ENCODE measurements at places on chromosomes 16 and 17.

GRCh38 chr16:62135446-62135845 lies 99.2 kb upstream of the CDH8 start:
- no peak for DNase-seq

DNA sequence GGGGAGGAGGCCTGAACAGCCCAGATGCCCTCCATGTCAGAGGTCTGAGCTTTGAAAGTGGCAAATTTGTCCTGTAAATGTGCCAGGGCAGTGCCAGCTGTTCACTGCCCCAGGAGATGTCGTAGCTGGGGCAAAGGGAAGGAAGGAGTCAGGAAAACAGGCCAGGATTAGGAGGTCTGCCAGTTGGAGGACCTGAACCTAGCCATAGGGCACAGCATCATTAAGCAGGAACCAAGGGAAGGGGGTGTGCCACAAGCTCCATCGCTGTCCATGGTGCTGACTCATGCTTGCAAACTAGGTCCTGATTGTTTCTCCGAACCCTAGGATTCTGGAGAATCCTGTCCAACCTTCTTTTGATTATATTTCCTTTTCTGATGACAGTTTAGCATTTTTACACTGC lies 124.2 kb downstream of the TMEM132E start:
- no peak for DNase-seq

GRCh38 chr17:63395075-63395805 lies 50.9 kb downstream of the CYB561 start:
- DNase-seq = no peak

DNA sequence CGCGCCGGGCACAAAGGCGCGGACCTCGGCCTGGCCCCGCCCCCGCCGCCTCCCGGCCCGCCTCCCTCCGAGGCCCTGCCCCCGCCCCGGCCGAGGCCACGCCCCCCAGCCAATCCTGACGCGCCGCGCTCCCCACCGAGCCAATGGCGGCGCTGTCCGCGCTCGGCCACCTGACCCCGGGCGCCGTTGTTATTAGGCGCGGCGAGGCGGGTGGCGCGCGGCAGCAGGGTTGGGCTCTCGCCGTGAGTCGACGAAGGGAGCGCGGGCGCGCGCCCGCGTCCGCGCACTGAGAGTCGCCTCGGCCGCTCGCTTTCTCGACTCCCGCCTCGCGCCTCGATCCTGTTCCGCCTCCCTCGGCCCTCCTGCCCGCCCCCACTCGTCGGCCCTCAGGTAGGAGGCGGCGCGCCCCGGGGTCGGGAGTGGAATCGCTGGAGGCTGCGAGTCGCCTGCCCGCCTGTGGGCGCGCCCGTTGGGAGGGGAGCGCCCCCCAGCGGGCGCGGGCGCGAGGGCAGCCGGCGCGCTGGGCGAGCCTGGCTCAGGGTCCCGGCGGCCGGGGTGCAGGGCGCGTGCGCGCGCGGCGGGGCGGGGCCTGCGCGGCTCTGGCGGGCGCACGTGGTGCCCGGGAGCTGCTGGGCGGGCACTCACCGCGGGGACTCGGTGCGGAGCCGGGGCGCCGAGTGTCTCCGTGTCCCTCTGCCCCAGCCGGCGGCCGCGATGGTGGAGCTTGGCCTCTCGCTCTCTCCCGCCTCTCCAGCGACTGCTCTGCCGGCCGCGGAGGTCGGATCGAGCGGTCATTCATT lies 405 bp upstream of the CBLN1 start:
- DNase-seq = no peak

DNA sequence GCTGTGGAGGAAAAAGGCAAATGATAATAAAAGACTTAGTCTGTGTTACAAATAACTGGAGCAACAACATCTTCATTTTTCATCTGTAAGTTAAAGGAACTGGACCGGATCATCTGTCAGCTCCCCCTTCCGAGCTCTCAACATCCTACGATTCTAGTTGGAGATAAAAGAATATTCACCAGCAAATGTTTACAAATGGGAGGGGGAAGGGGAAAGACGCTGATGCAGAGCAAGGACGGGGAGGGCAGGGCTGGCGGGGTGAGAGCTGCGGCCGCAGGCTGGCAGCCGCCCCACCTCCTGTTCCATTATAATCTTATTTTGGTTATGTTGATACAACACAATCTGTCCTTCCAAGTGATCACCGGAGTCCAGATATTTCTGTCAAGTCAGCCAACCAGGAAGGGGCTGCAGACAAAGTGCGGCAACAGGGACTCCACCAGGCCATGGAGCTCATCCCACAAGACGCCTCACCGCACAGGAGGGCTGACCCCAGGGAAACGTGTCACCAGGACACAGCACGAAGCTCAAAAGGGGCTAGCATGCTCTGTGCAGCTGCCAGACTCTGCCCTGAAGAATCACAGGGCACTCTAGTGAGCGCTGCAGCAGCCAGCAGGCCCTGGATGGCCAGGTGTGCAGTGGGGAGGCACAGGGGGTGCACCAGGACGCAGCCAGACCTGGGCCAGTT lies 19.7 kb downstream of the FBXO31 start:
- DNase-seq = no peak

DNA sequence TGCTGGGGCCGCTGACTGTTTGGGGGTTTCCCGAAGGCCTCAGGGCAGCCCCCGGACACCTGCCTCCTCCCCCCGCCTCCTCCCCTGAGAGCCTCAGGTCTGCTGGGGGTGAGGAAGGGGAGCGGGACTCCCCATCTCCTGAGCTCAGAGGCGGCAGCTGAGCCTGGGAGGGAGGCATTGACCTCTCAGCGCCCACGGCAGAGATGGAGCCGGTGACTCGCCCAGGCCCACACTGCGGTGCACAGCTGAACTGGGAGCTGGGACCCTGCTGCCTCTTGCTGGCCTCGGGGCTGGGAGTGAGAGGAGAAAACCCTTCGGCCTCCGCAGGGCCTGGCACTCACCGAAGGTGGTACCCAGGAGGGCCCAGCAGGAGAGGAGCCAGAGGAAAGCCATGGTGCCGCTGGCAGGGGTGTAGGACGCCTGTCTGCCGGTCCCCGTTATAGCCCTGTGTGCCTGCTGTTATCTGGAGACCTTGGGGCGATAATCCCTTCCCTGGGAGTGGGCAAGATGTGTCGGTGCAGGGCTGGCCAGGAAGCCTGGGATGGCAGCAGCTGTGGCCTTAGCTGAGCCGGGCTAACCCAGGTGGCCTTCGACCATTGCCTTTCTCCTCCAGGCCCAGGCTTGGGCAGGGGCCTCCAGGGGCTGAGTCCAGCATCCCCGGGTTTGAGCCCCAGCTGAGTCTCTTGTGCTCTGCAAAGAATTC lies at the start of gene CTRB2:
Gene CTRB2 (minus strand): TSS at position 413 of the 703 bp plus-strand sequence. CDS start 20 bp downstream, at position 393.
- DNase-seq = no peak

GRCh38 chr16:81547194-81547938 lies 102.8 kb downstream of the CMIP start:
- DNase-seq = no peak

GRCh38 chr16:86343027-86343795 lies 167.1 kb upstream of the FOXF1 start:
- DNase-seq = no peak

- no peak for DNase-seq
These were observed 192.2 kb downstream of the MAF start for GRCh38 chr16:79408355-79408754.

DNA sequence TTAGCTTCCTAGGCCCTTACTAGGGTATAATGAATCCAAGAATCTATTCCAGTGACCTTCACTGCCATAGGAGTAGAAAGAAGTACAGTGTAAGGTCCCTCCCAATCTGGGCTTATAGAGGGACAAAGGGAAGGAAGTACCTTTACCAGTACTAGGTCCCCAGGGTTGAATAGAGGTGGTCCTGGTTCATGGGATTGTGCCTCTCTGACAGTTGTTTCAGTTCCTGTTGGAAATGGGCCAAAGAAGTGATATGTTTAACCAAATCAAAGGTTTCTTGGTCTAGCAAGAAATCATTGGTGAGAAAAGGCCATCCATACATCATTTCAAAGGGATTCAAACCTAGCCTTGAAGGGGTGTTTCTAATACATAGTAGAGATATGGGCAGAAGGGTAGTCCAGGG lies 16.0 kb upstream of the ZNHIT3 start:
- DNase-seq = no peak

- no peak for DNase-seq
These were observed 25.8 kb downstream of the WWP2 start for GRCh38 chr16:69787883-69788282.

DNA sequence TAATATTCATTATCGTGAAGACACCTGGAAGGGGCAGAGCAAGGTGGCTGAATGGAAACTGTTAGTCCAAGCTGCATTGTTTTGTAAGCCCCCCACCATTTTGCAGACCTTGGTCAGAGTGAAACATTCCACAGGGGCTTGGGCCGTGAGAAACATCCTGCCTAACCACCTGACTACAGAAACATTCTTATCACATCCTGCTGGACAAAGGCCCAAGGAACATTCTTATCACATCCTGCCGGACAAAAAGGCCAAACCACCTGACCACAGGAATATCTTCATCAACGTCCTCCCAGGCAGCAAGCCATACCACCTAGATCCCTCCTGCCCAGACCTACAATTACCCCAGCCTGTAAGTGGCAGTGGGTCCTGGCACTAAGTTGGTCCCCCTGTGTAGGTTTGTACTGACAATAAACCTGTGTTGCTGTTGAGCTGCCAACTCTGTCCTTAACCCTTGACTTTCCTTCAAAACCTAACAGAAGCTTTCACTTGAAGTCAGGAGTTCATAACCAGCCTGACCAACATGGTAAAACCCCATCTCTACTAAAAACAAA lies 19.6 kb downstream of the ATF7IP2 start:
- no peak for DNase-seq

DNA sequence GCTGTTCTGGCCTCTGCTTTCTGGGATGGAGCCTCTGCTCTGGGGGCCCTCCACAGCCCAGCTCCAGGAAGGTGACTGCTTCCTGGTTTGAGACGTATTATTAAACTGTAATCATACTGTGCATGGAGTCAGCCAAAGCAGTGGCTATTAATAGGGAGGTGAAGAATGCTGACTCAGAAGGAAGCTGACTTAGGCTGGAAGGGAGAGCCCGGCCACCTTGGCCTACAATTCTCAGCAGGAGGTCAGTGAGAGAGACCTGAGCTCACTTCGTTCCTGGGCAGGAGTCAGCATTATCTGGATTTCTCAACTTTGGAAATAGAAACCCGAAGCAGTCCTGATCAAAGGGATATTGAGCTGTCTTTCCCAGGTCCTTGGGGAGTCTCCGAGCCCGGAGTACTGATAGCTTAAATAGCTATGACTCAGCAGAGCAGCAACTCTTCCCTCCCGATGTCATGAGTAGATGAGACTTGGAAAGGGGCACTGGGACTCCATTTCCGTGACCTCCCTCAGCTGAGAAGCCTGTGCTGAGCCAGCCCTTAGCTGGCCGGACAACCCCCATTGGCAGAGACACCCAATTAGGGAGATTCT lies 91.8 kb downstream of the YPEL2 start:
- no peak for DNase-seq

DNA sequence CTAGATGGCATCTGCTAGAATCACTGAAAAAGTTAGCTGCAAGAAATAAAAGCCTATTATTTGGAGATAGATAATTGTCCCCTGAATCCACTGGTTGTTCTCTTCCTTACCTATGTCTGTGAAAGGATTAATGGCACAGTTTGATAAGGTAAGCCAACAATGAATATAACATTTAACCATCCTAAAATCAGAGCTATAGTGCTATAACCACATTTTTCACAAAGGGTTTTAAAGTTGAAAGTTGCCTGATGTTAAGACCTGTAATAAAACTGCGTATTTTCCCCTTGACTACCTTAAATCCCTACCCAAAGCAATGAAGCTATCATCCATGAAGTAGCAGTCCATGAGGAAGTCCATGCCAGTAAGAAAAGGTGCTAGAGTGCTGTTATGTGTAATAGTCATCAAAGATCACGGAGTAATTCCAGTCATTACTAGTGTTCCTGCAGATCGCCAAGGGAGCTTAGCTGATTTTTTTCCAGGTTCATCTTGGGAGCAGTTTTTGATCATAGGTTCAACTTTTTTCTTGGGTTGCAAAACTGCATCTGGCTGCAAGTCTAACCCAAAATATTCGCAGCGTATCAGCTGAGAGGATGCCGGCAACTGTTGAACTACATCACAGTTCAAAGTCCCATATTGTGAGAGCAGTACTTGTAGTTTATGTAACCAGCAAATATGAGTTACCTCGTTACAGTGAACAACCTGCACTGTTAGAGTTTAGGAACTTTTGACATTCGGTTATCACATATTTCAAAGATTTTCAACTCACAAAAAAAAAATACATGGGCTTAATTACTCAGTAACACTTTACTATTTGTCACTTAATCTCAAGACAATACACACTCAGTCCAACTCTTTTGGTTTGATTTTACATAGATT lies 18.2 kb upstream of the RSL1D1 start:
- no peak for DNase-seq

DNA sequence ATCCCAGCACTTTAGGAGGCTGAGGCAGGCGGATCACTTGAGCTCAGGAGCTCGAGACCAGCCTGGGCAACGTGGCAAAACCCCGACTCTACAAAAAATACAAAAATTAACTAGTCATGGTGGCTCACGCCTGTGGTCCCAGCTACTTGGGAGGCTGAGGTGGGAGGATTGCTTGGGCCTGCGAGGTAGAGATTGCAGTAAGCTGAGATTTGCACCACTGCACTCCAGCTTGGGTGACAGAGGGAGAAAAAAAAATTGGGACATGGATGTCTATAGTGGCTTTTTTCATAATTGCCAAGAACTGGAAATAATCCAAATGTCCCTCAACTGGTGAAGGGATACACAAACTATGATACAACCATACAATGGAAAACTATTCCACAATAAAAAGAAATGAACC lies 28.6 kb downstream of the OSBPL7 start:
- no peak for DNase-seq

DNA sequence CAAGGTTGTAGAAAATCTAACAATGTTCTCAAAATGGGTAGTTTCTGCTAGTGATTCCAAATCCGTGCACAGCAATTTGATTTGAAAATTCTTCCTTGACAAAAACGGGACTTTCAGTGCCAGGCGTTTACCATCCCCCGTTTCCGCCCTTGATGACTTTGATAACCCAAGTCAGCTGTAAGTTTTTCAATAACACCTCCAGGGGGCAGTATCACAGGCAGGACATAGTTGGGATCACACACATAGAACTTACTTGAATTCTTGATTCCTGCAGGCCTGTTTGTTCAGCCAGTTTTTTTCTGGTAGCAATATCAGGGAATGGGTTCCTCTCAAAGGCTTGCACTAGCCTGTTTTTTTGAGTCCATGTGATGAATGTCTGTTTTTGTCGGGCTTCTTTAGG lies 5.6 kb downstream of the DUXB start:
- no peak for DNase-seq

- DNase-seq = no peak
These were observed 18.1 kb downstream of the KATNB1 start for GRCh38 chr16:57753448-57754353.

GRCh38 chr17:79838522-79839274 lies 542 bp downstream of the CBX4 start:
- DNase-seq = no peak

- DNase-seq = no peak
These were observed 6.9 kb downstream of the GNAO1 start for GRCh38 chr16:56198006-56198754.

- DNase-seq = no peak
These were observed 13.8 kb downstream of the CYBC1 start for GRCh38 chr17:82436601-82437324.

GRCh38 chr17:43994272-43995149 lies 9.9 kb upstream of the NAGS start:
- DNase-seq = no peak

GRCh38 chr16:4315186-4316107 lies at the start of gene GLIS2:
TSS of gene GLIS2 (plus strand) at chr16:4316067. CDS start at chr16:4332281, 16,214 bp downstream.
- DNase-seq = no peak

Measured in stimulated activated CD8-positive, alpha-beta memory T cell treated with anti-CD3 and anti-CD28 coated beads, Interleukin-4, amount 100 ng/mL, for 4 hours (primary cell).